ENCODE measurements at places on chromosomes 12 and 14.
A peak's percentile ranks its signal among the peaks of the same experiment; 100 is the strongest.

DNA sequence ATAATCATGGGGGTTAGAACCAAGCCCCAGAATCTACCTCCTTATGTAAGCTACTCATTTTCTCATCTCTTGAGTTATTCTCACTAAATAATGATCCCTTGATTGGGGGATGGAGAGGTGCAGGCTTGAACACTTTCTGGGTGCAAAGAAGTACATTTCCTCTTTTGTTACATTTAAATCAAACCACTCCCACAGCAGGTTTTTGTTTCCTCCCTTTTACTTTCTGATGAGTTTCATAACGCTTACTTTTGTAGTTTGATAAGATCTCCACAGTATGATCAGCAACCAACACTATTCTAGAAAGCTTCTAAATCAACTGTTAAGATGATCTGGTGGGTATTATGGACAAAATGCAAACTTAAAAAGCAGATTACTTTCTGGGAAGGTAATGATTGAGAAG is 20.5 kb downstream of the VCPKMT start:
- no peak for DNase-seq

GRCh38 chr14:57897144-57897748 is 31.4 kb upstream of the SLC35F4 start:
- no peak for DNase-seq

- DNase-seq = no peak
Measured at GRCh38 chr12:78088391-78088832, 257.7 kb downstream of the NAV3 start.

- DNase-seq = no peak
Measured at GRCh38 chr14:85221832-85222231, 308.1 kb upstream of the FLRT2 start.

GRCh38 chr14:61461808-61462275 is 140.5 kb downstream of the PRKCH start:
- DNase-seq = no peak

DNA sequence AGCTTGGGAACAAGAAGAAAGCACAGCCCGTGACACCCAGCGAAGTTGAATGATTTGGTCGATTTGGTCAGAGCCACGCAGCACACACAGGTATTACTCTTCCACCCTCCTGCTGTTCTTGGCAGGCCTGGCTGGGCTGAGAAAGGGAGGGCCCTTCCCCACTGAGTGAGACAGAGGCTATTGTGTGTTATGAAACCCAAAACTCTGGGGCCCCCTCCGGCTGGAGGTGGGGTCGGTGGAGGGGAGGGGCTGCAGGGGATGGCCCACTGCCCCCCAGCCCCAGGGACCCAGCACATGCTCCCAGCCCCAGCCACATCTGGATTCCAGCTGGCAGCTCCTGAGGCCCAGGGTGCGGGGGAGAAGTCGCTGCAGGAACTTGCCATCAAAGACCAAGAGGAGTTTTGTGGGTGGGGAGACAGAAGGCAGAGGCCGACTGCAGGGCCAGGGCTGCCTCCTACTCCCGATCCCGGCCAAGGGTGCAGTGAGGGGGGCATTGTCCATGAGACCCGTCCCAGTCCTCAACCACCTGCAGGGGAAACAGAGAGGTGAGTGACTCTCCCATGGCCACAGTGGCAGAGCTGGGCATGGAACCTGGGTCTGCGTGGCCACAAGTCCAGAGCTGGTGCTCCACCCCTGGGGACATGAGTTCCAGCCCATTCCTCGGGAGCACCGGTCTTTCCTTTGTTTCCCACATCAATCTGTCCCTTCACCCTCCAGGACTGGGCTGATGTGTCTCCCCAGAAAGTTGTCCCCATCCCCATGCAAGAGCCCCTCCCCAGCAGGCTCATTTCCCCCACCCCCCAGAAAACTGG is 8.7 kb downstream of the TMEM119 start:
- no peak for DNase-seq

GRCh38 chr14:24060984-24061913 is 9.4 kb downstream of the CARMIL3 start:
- DNase-seq = no peak

- DNase-seq = no peak
Measured at GRCh38 chr14:80850197-80850814, 91.2 kb downstream of the CEP128 start.

GRCh38 chr12:10363914-10364814 is 25.7 kb downstream of the KLRK1 start:
- peak; percentile 35 for DNase-seq

GRCh38 chr12:51009056-51009440 is 17.1 kb downstream of the SLC11A2 start:
- no peak for DNase-seq

- DNase-seq = no peak
Measured at GRCh38 chr14:23358553-23359166, 6.0 kb upstream of the SLC22A17 start.

DNA sequence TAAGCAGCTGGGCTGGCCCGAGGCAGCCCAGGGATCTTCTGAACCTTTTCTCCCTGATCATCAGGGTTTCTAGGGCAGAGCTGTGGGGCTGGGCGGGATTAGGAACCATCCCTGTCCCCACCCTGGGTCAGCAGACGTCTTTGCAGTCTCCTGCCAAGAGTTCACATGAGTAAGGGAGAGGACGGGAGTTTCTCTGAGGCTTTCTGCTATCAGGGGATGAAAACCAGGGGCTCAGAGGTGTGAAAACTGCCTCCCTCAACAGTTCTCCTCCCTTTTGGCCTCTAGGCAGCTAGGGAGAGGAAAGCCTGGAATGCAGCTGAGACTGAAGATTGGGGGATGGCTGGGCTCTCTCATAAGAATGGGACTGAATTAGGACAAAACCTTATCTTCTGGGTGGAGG is 7.9 kb downstream of the ZNF385A start:
- no peak for DNase-seq

DNA sequence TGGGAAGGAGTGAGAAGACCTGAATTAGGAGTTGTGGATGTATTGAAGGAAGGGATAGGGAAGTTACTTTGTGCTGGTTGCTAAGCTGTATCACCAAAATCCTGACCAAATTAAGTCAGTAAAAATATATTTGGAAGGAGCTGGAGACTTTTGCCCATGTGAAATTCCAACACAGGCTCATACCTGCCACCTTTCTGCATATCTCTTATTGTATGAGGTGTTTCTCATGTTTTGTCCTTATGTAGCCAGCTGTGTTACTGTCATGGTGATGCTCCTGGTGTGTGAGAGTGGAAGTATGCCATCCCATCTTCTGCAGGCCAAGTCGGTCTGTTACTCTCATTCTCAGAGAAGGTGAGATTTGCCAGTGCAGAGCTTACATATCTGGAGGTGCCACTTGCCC is 29.4 kb upstream of the RNU6-8 start:
- no peak for DNase-seq

- DNase-seq = no peak
Measured at GRCh38 chr14:46051796-46052195, 599.8 kb downstream of the RPL10L start.

GRCh38 chr14:36672095-36672494 is 10.4 kb downstream of the PAX9 start:
- DNase-seq = no peak

DNA sequence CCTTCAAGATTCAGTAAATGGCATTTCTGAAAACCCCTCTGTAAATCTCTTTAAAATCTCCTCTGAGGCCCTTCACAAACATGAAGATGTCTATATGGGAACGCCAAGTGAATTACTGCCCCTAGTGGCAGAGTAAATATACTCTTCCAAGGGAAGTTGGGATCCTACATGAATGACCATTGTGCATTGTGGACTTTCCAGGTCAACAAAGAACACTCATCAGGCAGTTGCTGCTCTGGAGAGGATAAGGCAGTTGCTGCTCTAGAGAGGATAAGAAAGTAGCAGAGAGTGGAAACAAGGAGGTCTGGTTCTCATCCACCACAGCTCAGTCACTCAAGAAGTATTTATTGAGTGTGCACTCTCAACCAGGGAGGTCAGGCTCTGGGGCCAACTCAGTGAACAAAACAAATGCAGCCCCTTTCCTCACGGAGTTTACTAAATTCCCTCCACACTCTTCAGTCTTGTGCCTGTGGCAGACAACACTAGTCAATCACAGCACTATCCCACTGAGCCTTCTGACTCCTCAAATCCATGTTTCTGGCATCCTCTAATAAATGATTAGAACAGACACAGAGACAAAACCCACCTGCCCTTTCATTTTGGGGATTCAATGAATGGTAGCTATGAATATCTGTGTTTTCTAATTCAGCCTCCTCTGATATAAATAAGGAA is 52.9 kb downstream of the SVOP start:
- no peak for DNase-seq

GRCh38 chr14:64611358-64612020 is 61.7 kb downstream of the PPP1R36 start:
- DNase-seq = no peak

DNA sequence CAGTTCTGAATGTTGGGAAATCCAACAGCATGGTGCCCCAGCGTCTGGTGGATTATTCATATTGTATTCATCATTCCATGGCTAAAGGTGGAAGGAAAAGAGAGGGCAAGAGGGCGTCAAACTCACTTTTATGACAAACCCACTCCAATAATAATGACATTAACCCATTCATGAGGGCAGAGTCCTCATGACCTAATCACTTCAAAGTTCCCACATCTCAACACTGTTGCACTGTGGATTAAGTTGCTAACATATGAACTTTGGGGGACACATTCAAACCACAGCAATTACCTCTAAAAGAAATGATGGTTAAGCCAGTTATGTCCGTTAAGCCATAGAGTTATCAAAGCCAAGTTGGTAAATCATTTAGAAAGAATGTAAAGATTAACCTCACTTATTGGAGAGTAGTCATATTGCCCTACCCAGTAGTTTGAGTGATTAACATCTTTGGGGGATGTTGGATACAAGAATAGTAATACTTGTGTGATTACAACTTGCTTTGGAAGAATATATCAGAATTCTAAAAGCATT is 212.4 kb upstream of the FLRT2 start:
- DNase-seq = no peak

DNA sequence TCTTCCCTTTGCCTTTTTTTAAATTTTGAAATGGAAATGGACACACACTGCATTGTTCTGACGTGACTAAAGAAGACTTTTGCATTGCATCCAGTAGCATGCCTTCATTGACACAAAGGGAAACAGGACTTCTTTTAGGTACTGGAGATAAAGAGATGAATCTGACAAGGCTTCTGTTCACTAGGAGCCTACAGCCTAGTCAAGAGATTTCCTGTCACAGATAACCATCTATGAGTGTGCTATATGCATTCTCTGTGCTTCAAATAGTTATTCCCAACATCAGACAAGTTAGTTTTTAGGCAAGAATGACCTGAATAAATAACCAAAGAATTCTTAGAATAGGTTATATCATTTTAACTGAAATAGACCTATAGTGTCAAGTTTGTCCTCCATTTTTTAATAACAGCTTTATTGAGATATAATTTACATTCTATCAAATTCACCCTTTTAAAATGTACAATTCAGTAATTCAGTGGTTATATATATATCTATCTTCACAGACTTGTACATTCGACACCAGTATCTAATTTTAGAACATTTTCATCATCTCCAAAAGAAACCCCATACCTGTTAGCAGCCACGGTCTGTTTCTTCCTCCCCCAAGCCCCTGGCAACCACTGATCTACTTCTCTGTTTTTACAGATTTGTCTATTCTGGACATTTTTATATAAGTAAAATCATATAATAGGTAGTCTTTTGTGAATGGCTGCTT is 122.7 kb downstream of the TTLL5 start:
- DNase-seq = no peak

DNA sequence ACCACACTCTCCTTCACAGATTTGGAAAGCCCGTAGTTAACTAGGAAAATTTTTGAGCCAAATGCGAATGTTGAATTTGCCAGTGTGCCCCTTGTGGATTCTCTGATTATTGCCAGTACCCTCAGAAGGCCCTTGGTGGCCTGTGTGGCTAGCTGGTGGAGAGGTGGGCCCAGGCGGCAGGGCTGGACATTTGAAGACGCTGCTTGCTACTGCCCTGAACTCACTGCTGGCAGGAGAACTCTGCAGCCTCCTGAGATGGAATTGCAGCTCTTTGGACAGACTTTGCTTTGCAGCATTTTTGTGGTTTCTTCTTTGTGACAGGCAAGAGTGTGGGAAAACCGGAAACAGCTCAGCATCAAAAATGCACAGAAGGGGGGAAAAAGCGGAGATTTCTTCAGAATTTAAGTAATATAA is 97.6 kb downstream of the TGFB3 start:
- no peak for DNase-seq

GRCh38 chr12:3229577-3229976 is 152.4 kb downstream of the TSPAN9 start:
- DNase-seq = no peak

- DNase-seq = no peak
Measured at GRCh38 chr14:83556065-83556464, 1973.9 kb upstream of the FLRT2 start.

- no peak for DNase-seq
Measured at GRCh38 chr12:58233886-58234285, 292.5 kb downstream of the ATP23 start.

GRCh38 chr12:3680919-3681594 is 71.9 kb downstream of the CRACR2A start:
- no peak for DNase-seq

- no peak for DNase-seq
Measured at GRCh38 chr14:100109594-100109955, 44.4 kb downstream of the EVL start.

GRCh38 chr12:10048526-10048925 is 18.0 kb downstream of the CLEC9A start:
- no peak for DNase-seq

- DNase-seq = no peak
Measured at GRCh38 chr14:92437309-92437708, 76.3 kb upstream of the RIN3 start.

DNA sequence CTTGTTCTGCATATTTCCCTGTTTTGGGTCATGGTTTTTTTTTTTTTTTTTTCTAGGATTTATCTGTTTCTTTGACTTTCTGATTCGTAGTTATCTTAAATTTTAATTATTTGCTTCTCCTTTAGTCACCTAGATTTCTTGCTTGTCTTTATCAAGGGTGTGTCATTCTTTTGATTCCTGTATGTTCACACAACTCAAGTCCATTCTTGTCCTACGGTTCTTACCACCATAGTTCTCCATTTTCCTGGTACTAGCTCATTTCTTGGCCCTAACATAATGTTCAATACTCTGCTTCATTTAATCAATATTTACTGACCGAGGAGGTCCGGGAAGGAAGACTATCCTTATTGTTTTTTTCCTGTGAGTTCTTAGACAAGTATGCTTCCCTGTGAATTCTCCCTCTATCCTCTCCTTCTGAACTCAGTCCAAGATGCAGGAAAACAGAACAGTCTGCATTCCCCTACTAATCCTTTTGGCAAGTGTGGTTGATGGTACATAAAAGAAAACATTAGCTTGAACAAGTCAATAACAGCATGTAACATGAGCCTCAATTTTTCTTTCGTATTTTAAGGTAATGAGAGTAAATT is 1346.4 kb upstream of the SEL1L start:
- DNase-seq = no peak
